ENCODE measurements at places on chromosomes 7 and 10. TPM values are rescaled to one million over a fixed set of nuclear protein-coding genes. Genes with fewer than 3 reads are reported as not detected.

DNA sequence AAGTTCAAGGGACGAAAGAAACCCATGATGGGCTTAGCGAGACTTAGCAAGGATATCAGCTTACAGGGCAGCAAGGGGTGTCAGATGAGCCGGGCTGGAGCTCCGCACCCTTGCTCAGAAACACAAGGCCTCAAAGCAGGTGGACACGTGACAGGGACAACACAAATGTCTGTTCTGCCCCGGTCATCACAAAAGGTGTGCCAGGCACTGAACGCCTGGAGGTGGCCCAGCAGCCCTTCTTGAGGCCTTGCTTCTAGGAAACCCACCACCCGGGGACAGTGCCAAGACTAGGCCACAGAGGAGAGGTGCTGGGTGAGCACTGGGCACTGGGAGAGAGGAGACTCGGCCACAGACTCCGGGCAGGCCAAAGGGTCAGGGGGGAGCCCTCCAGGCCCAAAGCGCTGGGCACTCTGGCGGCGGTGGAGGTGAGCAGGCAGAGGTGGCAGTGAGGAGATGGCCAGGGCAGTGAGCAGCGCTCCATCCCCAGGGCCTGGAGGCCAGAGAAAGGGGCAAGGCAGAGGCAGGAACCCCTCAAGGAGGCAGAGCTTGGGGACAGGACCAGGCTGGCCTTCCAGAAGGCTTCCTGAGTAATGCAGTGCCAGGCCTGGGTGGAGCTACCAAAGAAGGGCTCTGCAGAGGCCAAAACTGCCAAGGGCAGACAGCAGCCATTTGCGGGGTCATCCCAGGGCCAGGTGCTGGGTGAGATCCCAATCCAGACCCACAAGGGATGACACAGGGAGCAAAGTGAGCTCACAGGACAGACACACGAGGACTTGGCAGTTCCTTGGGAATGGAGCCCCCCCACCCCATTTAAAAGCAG, 22.7 kb downstream of the EBF3 start:
- DNase-seq: no peak

GRCh38 chr7:83096065-83096580, 66.6 kb downstream of the PCLO start:
- DNase-seq: no peak

GRCh38 chr7:27917774-27918314, 177.9 kb downstream of the TAX1BP1 start:
- DNase-seq: no peak

DNA sequence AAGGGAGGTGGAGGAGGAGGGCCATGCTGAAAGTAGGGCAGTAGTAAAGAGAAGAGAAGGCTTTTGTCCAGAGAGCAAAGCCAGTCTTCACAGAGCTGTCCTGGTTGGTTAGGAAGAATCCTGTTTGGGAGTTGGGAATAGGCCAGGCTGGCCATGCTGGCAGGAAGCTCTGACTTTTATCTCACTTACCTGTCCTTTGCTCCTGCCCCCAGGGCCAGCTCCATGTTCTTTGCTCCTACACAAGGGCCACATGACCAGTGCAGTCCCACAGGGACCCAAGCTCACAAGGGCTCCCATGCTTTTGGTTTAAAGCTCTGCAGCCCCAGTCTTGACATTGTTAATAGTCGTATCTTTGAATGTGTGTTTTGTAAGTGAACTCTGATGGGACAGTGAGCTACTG, 161.6 kb upstream of the KMT2E start:
- no peak for DNase-seq

DNA sequence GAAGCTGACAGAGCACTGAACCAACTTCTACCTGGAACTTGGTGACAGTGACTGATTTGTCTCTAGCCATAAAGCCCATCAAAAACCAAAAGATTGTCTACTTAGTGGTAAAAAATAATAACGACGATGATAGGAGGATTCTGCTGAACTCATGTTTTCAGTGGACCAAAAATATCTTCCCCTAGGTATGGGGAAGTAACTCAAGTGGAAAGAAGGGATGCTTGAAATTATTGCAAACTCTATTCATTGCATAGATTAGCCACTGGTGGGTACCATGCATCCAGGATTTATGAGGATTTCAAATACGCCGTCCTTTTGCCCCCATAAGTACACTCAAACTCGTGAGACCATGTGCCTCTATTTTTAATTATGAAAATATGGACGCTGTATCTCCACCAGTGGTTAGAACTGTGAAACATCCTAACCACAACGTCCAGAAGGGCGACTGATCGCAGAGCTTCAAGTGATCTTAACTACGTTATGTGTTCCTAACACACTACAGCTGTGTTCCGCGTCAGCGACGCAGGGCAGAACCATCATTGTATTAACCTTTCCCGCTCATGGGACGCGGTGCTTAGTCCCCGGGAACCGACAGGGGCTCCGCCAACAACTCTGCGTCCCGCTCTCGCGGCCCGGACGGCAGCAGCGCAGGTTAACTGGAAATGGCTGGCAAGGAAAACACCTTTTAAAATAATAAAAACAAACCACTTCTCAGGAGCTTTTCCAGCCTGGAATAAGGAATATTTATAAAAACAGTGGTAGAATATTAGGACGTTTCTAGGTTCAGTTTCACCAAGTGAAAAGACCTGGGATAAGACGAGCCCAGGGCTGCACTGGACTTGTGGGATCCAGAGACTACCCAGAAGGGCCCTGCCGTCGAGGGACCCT, 776 bp downstream of the PEX1 start:
- peak; percentile 70 for DNase-seq

DNA sequence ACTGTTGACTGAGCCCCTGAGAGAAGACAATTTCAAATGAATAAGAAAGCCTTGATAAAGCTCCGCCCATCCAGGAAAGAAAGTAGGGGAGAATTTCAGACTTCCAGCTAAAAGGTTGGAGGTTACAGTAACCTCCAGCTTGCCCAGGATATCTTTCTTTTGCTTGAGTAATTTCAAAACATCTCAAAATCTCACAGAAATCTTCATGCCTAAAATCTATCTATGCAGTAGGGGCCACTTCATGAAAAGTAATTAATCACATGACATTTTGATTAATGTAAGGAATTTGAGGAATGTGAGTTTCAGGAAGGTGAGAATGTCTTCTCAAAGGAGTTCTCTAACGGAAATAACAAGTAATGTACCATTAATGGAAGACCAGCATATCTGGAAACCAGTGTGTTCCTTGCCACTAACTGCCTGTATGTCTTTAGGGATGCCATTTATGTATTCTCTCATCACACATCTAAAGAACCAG, 24.2 kb downstream of the TRIL start:
- DNase-seq: no peak

- no peak for DNase-seq
Observed at GRCh38 chr7:56063500-56063881, 595 bp upstream of the SUMF2 start.

DNA sequence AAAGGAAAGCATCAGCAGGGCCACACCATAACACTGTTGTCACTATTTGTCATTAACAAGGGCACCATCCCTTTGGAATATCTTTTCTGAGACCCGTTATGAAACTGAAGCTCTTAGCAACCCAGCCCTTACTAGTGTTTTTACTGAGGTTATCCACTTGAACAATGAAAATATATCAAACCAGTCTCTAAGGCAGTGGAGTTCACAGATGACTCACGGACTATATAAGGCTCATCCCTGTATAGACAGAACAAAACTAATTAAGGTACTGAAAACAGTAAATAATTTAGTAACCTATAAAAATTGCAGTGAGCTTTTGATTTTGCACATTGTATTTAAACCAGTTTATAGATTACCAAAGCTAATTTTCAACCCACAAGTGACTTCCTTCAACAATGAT, 196.0 kb downstream of the ELAPOR2 start:
- no peak for DNase-seq

- DNase-seq: no peak
Observed at GRCh38 chr7:78279032-78279431, 480.5 kb downstream of the PHTF2 start.

GRCh38 chr10:63781226-63781625, 260.0 kb downstream of the REEP3 start:
- DNase-seq: no peak

GRCh38 chr7:64131696-64132095, 75.3 kb upstream of the ZNF735 start:
- DNase-seq: no peak

TMEM176A gene
- total RNA-seq: not detected

NXPH1 gene
- not detected for total RNA-seq

Data from activated naive CD8-positive, alpha-beta T cell treated with anti-CD3 and anti-CD28 coated beads for 36 hours (primary cell).